Panc1 (cell line): ENCODE measurements at places on chromosomes 13 and 19. TPM values are rescaled to one million over a fixed set of nuclear protein-coding genes. Genes with fewer than 3 reads are reported as not detected.

Gene FXYD5
- total RNA-seq: 33.6 TPM

Gene ATP4B
- not detected for total RNA-seq

Gene TLE6
- 4.0 TPM for total RNA-seq

DNA sequence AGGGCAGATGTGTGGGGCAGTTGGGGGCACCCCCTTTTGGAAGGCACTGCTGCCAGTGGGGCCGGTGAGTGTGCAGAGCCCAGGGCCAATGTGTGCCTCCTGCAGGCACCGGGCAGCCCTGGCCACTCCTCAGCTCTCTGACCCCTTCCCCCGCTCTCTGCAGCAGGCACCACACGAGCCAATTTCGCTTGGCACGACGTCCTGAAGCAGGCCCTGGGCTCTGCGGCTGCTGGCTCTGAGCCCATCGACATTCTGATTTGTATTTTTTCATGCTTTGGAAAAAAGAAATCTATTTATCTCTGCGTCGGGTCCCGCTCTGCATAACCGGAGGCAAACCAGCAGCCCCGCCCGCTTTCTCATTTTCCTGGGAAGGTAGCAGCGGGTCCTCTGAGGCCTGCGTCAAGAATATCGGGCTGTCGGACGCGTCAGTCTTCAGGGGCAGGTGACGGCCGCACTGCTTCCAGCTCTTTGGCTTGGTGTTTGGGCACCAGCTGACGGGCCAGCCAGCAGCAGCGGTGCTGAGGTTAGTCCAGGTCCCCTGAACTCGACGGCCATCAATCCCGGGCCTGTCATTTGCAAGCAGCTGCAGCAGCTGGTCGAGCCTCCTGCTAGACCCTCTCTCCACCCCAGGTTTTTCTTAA, 134.3 kb downstream of the KDM4B start:
- H3K4me3 ChIP-seq: no peak overlapping the region
- H3K27ac ChIP-seq: no peak overlapping the region
- no peaks in the 10 kb centered on the region for H3K4me1 ChIP-seq
- DNase-seq: no peak
- H3K36me3 ChIP-seq: no peaks in the 10 kb centered on the region

- no peaks in the 10 kb centered on the region for H3K27me3 ChIP-seq
- no peak for DNase-seq
- no peaks in the 10 kb centered on the region for H3K4me1 ChIP-seq
- no peak overlapping the region for H3K4me3 ChIP-seq
- no peak overlapping the region for H3K27ac ChIP-seq
- H3K36me3 ChIP-seq: peaks cover 7% of the 10 kb centered on the region
These were observed 10.2 kb upstream of the EBPL start for GRCh38 chr13:49701491-49701890.

- H3K4me1 ChIP-seq: no peaks in the 10 kb centered on the region
- DNase-seq: no peak
- H3K27ac ChIP-seq: no peak overlapping the region
- peaks cover 9% of the 10 kb centered on the region; the same call in 1 of the 2 replicates for H3K36me3 ChIP-seq
- no peaks in the 10 kb centered on the region for H3K27me3 ChIP-seq
These were observed 36.1 kb upstream of the DCUN1D2 start for GRCh38 chr13:113526466-113527220.

GRCh38 chr19:18978616-18979015, 37.6 kb upstream of the HOMER3 start:
- no peaks in the 10 kb centered on the region for H3K27me3 ChIP-seq
- no peaks in the 10 kb centered on the region; the same call in 1 of the 2 replicates for H3K4me1 ChIP-seq
- H3K36me3 ChIP-seq: no peaks in the 10 kb centered on the region
- DNase-seq: no peak
- H3K4me3 ChIP-seq: no peak overlapping the region
- H3K27ac ChIP-seq: no peak overlapping the region
